ENCODE measurements at places on chromosomes 6 and 20.

GRCh38 chr6:37302086-37302686, 44.2 kb upstream of the TMEM217 start:
- DNase-seq = no peak

- no peak for DNase-seq
These were observed 13.6 kb upstream of the SLCO4A1 start for GRCh38 chr20:62628691-62629090.

DNA sequence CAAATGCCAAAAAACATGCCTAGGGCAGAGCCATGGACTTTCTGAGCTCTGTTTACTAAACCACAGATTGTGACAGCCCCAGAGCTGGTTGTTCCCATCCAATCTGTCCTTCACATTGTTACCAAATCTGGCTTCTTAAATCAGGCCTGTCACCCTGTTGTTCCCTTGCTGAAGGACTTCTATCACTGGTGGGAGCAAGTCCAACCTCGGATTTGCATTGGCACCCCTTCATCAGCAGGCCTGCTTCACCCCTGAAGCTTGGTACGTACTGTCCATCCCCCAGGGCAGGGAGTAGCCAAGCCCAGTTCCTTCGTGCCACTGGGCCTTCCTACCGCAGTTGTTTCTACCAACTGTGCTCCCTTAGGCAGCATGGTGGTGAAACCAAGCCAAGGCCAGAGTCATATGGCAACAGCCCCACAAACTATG, 357.3 kb upstream of the JARID2 start:
- DNase-seq = peak; percentile 29

DNA sequence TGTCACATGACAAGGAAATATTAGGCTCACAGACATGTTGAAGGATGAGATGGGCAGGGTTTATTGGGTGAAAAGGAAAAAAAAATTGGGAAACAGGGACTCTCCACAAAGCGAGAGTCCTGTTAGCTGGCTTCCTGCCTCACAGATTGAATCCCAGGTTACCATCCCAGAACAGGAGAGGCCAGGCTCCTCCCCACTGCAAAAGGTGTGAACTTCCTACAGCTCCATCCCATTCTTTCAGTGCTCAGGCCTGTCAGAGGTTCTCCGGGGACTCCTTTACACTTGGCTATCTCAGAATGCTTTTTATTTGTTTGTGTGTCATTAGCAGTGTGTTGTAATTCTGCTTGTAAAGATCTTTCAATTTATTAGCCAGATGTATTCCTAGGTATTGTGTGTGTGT, 115.1 kb downstream of the ADTRP start:
- DNase-seq = no peak

DNA sequence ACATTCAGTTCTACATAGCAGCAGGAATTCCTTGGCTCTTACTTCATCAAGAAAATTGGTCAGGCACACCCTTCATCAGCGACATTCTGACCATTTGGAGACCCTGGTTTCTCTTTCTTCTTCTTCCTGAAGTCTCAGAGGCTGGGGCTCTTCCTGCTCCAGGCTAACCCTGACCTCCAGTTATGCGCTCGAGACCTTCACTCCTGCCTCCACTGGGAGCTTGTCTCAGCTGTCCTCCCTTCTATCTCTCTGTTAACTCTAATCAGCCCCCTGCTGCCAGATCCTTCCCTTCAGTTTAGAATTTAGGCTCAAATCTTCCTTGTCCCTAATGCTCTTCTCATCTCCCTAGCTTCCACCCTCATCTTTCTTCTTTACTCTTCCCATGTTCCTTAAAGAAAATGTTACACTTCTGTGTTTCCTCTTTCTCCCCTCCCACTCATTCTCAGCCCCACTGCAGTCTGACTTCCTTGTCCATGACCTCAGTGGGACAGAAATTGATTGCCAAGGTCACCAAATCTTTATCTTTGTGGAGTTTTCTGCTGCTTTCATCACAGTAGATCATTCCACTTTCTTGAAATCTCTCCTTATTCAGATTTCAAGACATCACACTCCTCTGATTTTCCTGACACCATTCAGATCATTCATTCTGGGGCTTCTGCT, 8.4 kb upstream of the HLA-DOA start:
- peak; percentile 32 for DNase-seq

- peak; percentile 42 for DNase-seq
These were observed 828 bp downstream of the ASCC3 start for GRCh38 chr6:100880149-100880852.

DNA sequence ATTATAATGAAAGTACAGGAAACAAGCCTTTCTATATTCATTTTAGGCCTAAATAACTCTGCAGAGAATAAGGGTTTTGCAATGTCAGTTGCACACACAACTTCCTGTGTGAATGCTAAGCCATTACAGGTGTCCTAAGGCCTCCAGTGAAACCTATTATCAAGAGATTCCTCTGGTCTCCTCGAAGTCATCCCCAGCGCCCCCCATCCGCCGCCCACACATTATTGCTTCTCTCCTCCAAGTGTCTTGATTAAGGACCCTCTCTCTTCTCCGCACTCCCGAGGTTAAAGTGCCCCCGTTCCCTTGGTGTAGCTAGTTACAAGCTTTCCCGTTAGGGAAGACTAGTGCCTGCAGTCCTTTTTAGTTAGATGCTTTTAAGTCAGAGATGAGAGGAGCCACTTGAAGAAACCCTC, 1.3 kb downstream of the HIVEP2 start:
- DNase-seq = peak; percentile 34

GRCh38 chr6:105188251-105188650, 8.4 kb upstream of the POPDC3 start:
- no peak for DNase-seq

- DNase-seq = no peak
These were observed 439.1 kb upstream of the NOX3 start for GRCh38 chr6:155894758-155895157.

GRCh38 chr20:57620274-57620990, at the start of gene ZBP1:
ZBP1 (minus strand) TSS chr20:57620426; CDS start chr20:57620295, 131 bp downstream.
- no peak for DNase-seq

- no peak for DNase-seq
These were observed 28.7 kb downstream of the DNAJC5 start for GRCh38 chr20:63923651-63924050.

GRCh38 chr6:97438011-97438671, 155.1 kb upstream of the MMS22L start:
- no peak for DNase-seq

DNA sequence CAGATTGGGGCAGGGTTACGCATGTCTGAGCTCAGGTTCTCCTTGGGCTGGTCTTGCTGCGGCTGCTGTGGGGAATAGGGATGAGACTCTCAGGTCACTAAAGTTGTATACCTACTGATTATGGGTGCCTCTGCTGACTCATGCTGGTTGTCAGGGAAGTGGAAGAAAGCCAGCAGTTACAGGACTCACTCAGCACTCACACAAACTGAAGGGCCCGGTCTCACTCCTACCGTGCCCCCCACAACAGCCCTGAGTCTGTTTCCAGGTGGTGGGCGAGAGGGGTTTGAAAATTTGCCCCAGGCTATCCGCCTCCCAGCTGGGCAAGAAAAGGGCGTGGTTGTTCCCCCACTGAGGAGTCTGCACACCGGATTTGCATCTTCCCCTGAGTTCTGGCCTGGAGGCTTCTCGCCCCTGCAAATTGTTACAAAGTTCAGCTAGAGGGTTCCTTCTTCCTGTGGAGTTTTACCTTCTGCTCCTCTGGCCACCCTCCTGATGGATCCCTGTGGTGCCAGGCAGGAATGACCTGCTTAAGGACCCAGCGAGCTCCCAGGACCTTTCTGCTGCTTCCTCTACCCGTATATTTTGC, 659.2 kb downstream of the HDGFL1 start:
- no peak for DNase-seq

GRCh38 chr6:157976345-157977175, 5.1 kb upstream of the SYNJ2 start:
- DNase-seq = no peak

GRCh38 chr6:107627969-107628368, 138.1 kb downstream of the SOBP start:
- no peak for DNase-seq

DNA sequence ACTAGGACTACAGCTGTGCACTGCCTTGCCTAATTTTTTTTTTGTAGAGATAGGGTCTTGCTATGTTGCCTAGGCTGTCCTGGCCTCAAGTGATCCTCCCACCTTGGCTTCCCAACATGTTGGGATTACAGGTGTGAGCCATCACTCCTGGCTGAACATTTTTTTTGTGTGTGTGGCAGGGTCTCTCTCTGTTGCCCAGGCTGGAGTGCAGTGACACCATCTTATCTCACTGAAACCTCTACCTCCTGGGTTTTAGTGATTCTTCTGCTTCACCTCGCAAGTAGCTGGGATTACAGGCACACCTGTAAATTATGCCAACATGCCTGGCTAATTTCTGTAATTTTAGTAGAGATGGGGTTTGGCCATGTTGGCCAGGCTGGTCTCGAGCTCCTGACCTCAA, 25.3 kb downstream of the PANK2 start:
- DNase-seq = no peak

DNA sequence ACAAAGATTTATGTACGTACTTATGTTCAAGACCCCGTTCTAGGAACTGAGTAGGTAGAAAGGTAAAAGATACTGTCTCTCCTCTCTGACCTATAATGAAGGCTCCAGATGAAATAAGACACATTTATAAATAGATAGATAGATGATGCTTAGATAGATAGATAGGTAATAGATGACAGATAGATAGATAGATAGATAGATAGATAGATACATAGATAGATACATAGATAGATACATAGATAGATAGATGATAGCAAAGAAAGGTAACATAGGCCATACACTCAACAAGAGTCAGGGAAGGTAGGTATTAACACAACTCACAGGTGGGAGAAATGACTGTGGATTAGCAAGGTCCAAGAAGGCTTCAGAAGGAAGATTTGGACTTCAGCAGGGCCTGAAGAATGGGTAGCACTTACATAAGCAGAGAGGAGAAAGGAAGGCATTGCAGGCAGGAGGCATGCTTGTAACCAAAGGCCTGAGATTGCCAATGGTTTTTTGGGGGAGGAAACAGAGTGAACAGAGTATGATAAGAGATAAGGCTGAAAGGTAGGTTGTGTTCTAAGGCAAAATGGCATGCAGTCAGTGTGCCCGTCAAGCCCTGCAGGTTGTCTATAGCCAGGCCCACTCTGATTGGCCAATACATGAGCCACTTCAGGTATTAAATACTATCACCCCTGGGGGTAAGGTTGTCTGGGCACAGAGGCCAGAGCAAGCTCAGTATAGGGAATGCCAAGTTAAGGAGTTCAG, 7.7 kb upstream of the MYB start:
- no peak for DNase-seq

GRCh38 chr6:45036103-45036502, 292.0 kb upstream of the RUNX2 start:
- DNase-seq = no peak

- DNase-seq = no peak
These were observed 652.2 kb downstream of the QKI start for GRCh38 chr6:164066766-164067165.

DNA sequence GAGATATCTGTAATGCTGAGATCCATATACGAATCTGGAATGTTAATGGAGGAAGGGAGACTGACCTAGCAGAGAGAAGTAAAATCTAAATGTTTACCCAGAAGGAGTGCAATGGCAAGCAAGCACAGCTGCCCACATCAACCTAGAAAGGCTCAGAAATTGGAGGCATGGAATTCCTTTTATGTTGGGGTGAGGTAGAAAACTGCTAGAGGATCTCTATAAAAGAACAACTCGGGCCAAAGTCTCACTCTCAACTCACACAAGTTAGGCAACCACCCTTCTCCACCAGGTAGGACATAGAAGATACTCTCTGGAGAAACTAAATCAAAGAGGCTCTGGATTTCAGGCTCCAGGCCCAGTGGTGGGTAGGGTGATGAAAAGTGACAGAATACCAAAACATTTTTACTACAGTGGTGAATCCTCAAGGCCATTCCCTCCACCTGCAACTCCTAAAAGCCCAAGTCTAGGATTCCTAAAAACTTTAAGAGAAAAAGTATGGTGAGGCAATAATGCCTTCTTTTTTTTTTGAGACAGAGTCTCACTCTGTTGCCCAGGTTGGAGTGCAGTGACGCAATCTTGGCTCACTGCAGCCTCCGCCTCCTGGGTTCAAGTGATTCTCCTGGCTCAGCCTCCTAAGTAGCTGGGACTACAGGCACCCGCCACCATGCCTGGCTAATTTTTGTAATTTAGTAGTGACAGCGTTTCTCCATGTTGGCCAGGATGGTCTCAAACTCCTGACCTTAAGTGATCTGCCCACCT, 9.5 kb upstream of the ADGRG6 start:
- no peak for DNase-seq

DNA sequence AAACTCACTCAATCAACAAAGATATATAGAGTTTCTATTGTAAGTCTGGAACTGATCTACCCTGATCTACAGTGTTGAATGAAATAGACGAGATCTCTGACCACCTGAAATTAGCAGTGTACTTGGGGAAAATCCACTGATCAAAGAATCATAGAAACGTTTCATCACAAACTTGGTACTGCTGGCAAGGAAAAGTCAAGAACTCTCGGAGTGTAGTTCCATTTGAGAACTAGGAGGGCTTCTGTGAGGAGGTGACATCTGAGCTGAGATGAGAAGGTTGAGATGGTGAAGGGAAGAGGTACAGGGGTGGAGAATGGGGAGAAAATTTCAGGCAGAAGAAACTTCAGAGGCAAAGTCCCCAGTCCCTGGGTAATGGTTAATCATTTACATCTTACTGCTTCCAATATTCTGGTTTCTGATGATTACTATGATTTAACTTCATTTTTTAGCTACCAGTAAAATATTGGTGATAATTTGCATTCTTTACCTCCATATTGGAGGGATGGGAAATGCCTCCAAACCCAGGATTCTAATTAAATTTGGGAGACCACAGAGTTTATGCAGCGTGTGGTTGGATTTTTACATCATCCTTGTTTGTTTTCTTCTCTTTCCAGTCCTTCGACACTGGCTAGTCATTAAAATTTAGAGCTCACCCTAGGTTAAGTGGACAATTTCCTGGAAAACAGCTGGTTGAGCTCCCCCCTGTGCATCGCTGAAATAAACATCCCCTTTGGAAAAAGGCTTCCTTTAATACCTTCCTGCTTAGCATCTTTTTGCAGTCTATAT, 191.9 kb downstream of the BCAS1 start:
- DNase-seq = no peak

DNA sequence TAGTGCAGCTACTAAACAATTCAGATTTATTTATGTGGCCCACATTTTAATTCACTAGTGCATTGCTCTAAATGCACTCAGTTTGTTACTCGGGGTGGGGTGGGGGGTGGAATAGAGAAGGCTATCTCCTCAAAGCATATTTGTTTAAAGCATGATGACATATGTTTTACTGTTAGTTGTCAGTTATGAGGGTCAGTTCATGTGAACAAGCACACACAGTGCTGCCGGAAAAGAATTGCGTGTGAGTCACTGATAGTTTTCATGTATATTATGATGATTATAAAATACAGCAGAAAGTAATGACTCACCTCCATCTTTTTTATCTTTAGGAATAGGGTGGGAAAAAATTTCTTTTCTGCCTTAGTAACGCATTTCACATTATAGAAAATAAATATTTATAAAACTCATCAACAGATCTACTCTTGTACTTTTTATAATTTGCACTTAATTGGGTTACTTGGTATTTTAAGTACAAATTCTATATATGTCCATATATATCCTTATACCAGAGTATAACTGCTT, 42.2 kb upstream of the STXBP5 start:
- DNase-seq = no peak

All from AML-193 (cell line).